Hypothalamus (tissue), 51 donors: ENCODE measurements at places on chromosomes 4 and X.

DNA sequence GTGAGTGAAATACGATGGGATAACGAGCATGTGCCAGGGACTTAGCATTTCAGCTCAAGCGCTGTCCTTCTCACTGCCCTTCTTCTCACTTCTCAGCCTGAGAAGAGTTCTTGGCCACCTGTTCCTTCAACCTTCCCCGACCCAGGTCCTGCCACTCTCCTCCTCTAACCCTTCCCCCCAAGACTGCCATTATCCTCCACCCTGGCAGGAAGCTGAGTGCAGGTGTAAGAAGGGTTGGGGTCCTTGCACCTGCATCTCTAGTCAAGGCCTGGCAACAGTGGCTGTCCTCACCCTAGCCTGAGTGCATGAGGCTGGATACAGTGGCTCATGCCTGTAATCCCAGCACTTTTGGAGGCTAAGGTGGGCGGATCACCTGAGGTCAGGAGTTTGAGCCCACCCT lies 19.9 kb upstream of the STIM2 start:
- DNase-seq = no peak

DNA sequence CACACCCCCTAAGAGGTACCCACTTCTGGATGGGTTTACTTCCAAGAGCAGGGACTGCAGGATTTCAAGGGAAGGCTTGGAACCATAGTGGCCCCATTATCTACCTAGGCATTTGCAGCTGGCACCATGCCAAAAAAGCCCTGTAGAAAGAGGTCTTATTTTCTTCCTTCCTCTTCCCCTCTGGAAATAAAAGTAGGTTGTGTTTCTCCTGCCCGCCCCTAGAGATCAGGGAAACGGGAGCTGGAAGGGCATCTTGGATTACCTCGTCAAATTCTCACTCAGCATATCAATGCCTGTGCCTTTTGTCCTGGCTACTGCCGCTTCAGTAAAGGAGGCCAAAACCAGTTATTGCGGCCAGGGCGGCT lies 1.6 kb downstream of the SCD5 start:
- no peak for DNase-seq

GRCh38 chr4:24956763-24957162 lies 43.9 kb upstream of the CCDC149 start:
- DNase-seq = no peak

DNA sequence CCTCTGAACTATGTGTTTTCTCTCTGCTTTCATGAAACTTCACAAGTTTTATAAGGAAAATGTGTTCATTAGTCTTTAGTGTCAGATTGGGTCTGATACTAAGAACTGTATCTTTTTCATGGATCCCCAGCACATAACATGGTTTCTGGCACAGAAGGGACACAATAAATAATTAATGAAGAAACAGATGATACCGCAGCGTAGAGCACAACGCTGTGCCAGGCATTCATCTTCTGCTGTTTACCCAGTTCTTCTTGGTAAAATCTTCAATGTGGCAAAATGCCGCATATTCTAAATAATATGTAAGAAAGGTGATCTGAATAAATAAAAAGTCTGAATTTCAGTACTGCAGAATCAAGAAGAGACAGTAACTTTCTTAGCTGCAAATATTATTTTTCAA lies 12.3 kb downstream of the SCARB2 start:
- no peak for DNase-seq

DNA sequence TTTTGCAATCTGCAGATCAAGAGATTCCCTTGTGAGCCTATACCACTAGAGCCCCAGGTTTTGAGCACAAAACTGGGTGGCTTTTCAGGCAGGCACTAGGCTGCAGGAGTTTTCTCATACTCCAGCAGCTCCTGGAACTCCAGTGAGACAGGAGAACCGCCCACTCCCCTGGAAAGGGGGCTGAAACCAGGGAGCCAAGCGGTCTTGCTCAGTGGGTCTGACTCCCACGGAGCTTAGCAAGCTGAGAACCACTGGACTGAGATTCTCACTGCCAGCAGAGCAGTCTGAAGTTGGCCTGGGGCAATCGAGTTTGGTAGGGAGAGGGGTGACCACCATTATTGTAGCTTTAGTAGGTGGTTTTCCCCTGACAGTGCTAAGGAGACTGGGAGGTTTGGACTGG lies 313.8 kb upstream of the TEX13C start:
- no peak for DNase-seq

GRCh38 chr4:1565598-1566295 lies 118.4 kb downstream of the FAM53A start:
- no peak for DNase-seq

DNA sequence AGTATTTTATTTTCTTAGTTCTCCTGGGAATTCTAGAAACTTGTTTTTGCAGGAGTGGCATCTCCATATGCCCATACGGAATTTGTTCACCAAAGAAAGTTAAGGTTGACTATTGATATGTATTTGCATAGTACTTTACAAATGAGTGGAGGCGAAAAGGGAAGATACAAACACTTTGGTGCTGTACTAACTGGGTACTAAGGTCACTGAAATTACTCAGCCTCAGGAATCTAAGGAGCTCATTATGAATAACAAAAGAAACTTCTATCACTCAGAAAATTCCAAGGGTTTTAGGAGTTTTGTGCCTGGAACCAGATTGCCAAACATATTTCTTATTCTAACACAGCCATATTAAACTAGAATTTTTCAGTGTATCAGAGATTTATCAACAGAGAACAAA lies 27.4 kb upstream of the TMPRSS11B start:
- DNase-seq = no peak

- DNase-seq = no peak
Measured at GRCh38 chr4:157314906-157315305, 94.4 kb downstream of the GRIA2 start.

- no peak for DNase-seq
Measured at GRCh38 chr4:99321241-99322191, at the start of gene ADH1B. TSS of gene ADH1B (minus strand) at chr4:99321401. CDS start at chr4:99321331, 70 bp downstream.
